ENCODE measurements at places on chromosomes 11 and 22.

- DNase-seq, result no peak
These were observed 8.5 kb downstream of the MRPL16 start for GRCh38 chr11:59801981-59802638.

DNA sequence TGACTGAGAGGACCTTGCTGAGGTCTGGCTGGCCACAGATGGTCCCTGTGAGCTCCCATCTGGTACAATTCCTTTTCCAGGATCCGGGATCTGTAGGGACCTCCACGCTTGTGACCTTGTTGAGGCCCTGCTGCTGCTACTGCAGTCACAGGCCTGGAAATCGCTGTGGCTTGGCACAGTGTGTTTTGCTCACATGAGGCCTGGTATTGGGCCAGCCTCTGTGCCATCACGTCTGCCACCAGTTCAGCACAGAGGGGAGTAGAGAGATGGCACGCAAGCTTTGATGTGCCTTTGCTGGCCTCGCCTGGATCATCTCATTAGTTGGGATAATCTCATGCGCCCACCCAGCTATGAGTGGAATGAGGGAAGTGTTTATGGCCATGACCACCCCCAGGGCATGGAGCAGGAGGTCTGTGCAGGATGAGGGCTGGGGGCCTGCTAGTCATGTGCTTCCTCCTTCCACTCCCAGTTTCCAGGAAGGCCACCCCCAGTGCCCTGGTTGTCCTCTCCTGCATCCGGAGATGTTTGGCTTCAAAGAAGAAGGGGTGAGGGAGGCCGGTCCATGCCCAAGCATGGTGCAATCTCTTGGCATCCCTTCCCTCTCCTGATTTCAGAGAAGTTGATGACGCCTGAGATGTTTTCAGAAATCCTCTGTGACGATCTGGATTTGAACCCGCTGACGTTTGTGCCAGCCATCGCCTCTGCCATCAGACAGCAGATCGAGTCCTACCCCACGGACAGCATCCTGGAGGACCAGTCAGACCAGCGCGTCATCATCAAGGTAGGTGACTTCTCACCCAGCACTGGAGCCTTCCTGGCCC is 22.4 kb downstream of the DERL3 start:
- no peak for DNase-seq

GRCh38 chr11:133955081-133955891 is 1.5 kb downstream of the IGSF9B start:
- DNase-seq, result no peak

GRCh38 chr11:115919341-115920091 is 415.3 kb upstream of the CADM1 start:
- no peak for DNase-seq

- no peak for DNase-seq
These were observed 72.7 kb upstream of the ARFGAP3 start for GRCh38 chr22:42929838-42930155.

GRCh38 chr11:27124514-27125264 is 84.1 kb downstream of the BBOX1 start:
- DNase-seq, result no peak

DNA sequence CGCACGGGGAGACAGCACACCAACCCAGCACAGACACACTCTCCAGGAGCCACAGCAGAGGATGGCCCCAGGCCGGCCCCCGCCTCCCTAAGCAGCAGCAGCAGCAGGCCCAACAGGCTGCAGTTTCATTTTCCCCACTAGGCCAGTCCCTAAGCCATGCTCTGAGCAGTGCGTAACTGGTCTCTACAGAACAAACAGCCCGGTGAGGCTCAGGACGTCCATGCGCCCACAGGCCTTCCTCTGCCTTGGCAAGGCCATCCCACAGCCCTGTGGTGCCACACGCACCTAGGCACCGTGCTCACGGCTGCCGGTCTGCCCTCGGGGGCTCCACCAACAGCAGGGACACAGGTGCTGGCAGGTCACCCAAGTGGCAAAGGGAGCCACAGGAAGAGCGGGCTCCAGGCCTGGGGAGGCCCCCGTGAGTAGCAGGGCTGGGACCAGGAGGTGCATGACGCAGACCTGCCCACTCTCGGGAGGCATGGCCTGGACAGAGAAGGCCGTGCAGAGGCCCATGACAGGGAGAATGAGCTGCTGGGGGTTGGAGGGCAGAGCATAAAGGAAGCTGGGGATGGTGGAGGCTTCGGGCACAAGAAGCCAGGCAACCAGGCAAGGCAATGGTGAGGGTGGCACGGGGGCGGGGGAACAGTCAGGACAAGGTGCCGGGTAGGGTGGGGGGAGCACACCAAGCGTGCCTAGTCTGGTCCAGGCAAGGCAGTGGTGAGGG is 1.4 kb upstream of the MOB2 start:
- no peak for DNase-seq

DNA sequence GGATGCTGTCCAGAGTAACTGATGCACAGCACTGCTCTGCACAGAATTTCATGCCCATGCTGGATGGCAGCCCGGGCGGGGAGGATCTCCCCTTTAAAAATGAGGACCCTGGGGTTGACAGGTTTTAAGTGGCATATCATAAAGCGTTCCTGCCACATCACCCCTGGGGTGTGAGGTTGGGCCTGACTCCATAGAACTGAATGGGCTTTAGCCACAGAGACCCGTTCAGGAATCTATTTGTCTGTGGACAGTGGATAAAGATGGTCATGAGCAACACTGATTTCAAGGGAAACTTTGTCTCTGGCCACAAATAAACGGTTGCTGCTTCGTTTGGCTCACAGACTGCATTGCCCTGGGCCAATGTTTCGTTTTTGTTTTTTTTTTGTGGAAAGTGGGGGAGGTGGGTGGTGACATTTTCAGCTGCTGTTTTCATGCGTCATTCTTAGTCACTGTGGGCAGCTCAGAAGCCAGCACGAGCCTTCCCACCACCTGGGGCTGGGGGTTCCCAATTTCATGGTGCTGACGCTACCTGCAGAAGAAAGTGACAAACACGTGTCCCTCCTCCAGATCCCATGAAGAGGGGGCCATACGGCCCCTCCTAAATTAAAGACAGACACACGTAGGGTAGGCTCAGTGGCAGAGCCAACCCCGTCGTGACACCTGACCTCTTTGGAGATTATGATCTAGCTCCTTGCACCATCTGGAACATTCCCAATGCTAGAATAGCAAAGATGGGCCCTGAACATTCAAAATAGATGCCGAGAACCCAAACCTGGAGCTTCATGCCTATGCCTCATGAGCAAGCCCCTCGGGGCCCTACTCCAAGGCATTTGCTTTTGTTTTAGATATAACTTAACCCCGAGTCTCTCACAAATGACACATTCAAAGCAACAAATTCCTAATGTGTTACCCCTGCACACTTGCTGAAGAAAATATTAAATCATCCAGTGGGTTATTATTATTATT is 54.8 kb upstream of the PHF21B start:
- DNase-seq, result no peak

GRCh38 chr22:39496131-39496838 is 5.8 kb upstream of the MIEF1 start:
- DNase-seq, result no peak

DNA sequence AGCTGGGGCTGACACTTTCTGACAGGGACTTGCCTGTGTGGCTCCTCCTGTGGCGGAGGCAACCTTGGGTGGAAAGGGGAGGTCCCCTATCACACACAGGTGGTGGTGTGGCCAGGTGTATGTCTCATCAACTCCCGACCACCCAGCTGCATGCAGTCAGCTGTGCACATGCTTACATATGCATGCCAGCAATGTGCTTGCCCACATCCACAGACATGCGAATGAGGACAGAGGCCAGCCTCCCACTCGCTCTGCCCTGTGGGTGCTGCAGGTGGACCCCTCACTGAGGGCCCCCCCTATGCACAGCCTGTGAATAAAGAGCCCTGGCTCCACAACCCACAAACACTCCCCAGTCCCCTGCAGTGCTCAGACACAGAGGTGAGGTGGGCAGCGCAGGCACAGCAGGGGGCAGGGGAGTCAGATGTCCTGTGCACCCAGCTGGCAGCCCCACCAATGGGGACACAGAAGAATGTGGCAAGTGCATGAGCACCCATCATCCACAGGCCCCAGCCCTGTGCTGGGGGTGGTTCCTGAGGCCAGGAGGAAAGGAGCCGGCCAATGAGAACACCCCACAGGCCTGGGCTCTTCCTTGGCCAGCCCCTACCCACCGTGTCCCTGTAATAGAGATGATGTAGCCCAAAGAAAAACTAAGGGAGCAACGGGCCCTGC is 9.5 kb downstream of the GNB1L start:
- DNase-seq, result no peak

DNA sequence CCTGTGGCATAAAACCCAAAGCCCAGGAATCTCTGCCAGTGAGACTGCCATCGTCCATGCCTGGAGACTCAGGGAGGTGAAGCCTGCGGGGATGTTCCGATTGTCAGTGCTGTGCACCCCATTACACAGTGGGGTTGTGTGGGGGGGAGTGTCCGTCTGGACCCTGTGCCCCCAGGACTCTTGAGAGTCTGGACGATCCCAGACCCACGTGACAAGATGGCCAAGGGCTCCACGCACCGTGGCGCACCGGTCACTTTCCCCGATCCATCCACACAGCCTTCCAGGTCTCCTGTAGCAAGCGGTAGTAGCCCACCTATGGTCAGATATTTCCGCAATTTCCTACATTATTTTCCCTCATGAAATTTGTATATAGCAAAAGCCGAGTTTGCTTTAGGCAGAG is 20.9 kb upstream of the NRGN start:
- no peak for DNase-seq

DNA sequence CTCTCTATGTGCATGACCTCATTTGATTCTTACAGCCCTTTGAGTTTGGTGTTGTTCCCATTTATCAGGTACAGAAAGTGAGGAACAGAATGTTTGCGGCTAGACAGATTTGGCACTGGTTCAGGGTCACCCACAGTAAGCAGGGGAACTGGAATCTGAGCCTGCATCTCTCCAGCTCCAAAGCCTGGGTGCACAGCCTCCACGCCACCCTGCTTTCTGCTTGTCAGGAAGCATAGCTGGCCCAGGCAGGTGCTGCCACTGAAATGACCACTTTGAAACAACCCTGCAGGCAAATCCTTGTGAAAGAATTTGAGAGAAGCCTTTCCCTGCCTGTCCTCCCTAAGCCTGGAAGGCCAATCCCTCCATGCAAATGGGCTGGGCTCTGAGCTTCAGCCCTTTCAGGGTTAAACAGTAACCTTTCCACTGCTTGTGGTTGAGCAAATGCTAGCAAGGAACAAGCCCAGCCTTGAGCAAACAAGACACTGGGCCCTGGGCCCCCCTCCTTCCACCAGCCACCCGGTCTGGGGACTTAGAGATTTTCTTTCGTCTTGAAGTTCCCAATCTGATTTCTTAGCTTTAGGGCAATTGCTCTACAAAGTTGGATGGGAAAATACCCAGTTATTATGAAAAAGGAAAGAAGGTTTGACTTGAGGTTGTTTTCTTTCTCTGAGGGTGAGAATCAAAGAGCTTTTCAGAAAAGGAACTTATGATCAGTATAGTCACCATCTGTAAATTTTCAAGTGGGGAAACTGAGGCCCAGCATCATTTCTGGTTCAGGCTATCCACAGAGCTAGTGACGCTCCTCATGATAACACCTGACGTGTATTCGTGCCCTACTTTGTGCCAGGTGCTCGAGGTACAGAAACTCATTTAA is 19.4 kb downstream of the EHF start:
- no peak for DNase-seq

GRCh38 chr11:110272919-110273318 is 23.5 kb downstream of the RDX start:
- DNase-seq, result no peak

GRCh38 chr22:31937341-31937740 is 7.0 kb upstream of the YWHAH start:
- no peak for DNase-seq

DNA sequence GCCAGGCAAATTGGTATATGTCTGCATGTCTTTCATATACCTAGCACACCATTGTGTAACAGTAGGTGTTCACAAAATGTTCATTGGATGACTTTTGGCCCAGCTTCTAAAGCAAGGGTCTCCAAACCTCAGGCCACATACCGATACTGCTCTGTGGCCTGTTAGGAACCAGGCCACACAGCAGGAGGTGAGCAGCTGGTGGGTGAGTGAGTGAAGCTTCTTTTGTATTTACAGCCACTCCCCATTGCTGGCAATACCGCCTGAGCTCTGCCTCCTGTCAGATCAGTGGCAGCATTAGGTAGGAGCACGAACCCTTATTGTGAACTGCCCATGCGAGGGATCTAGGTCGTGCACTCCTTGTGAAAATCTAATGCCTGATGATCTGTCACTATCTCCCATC is 836.6 kb downstream of the NTM start:
- DNase-seq, result no peak

- DNase-seq, result no peak
These were observed 399.5 kb downstream of the ETS1 start for GRCh38 chr11:128187835-128188234.

- DNase-seq, result no peak
These were observed 887.3 kb upstream of the TENM4 start for GRCh38 chr11:80327956-80328614.

- no peak for DNase-seq
These were observed 340.5 kb upstream of the B3GAT1 start for GRCh38 chr11:134752526-134752925.

DNA sequence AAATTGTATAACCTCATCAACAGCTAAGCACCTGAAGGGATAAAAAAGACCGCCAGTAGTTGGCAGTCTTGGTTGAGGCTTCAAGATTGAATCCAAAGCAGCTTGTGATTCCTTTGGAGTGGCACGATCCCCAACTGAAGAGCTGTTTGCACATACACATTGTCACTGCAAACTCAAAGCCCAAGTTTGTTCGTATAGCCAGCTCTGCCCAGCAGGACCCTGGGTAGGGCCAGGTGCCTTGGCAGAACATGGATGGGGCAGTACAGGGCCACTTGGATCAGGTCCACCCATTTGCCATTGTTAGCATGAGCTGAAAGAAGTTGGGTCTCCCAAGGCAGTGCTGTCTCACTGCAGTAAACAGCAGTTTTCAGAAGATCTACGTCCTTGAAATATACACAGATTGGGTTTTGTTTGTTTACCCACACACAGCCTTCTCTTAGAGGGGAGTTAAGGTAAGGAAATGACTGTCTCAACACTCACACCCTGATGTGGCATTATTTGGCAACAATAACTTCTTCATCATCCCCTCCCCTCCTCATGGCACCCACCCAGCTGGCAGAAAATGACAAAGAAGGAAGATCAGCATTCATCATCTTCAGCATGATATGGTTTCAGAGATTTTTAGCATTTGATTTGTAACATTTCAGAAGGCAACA is 132.9 kb downstream of the COMMD9 start:
- no peak for DNase-seq

- DNase-seq, result no peak
These were observed 282.3 kb downstream of the KIRREL3 start for GRCh38 chr11:126718276-126718675.

GRCh38 chr22:41831383-41831782 is 1.5 kb upstream of the SREBF2 start:
- no peak for DNase-seq

- no peak for DNase-seq
These were observed at the start of gene CLCF1 for GRCh38 chr11:67372993-67373647. Gene CLCF1 (minus strand): TSS chr11:67373598. CDS start chr11:67373539, 59 bp downstream.

GRCh38 chr11:92667486-92668152 is 301.8 kb upstream of the MTNR1B start:
- DNase-seq, result no peak

Measured in left renal cortex interstitium (tissue), 4 donors.